Myometrial cell (primary cell): ENCODE measurements at places on chromosomes 5 and 9. TPM values are rescaled to one million over a fixed set of nuclear protein-coding genes. Genes with fewer than 3 reads are reported as not detected.

The PCDHA9 gene
- not detected in 2 replicates for total RNA-seq

The TRIM23 gene
- 11.0 and 15.6 TPM in 2 replicates for total RNA-seq

The SLC34A3 gene
- total RNA-seq = not detected in 2 replicates

The FAM169A gene
- total RNA-seq = 0.29 and 1.1 TPM in 2 replicates

The FYB1 gene
- total RNA-seq = not detected in 2 replicates

The RECK gene
- 19.0 and 23.7 TPM in 2 replicates for total RNA-seq

The ICE1 gene
- total RNA-seq = 14.1 and 16.0 TPM in 2 replicates
